ENCODE measurements at places on chromosomes 1 and 21. TPM values are rescaled to one million over a fixed set of nuclear protein-coding genes. Genes with fewer than 3 reads are reported as not detected.

Gene HSD3B1
- total RNA-seq, result not detected

Gene GJA9
- not detected for total RNA-seq

Gene OR2L13
- total RNA-seq, result not detected

Gene C1orf50
- total RNA-seq, result 11.7 TPM

Gene CLCA4
- total RNA-seq, result not detected

Gene PIGK
- 22.9 TPM for total RNA-seq

Gene OR14A16
- not detected for total RNA-seq

Gene RASSF5
- 8.3 TPM for total RNA-seq

Gene SH3BGR
- total RNA-seq, result 15.9 TPM

Gene PSMB4
- 320 TPM for total RNA-seq

Gene CELA2A
- not detected for total RNA-seq

Gene CTTNBP2NL
- 41.3 TPM for total RNA-seq

Gene ICOSLG
- total RNA-seq, result 1.5 TPM

Gene MATN1
- 0.47 TPM for total RNA-seq

Gene CELA2B
- total RNA-seq, result not detected

Gene GLMN
- 10.1 TPM for total RNA-seq

Gene CLCNKA
- total RNA-seq, result not detected

Gene B3GALT2
- not detected for total RNA-seq

Gene SYTL1
- total RNA-seq, result 64.8 TPM

Gene SSU72
- 104 TPM for total RNA-seq

Gene CHD5
- 0.07 TPM for total RNA-seq

Gene FCER1A
- total RNA-seq, result not detected

Gene GPATCH4
- total RNA-seq, result 67.3 TPM

Gene COX20
- 46.1 TPM for total RNA-seq

Gene KRTAP11-1
- not detected for total RNA-seq

Gene ERICH3
- not detected for total RNA-seq

Gene RXFP4
- total RNA-seq, result not detected

Gene PIK3CD
- 7.0 TPM for total RNA-seq
